NCI-H2029 treated with DMSO at 0.1 percent for 48 hours (cell line): ENCODE measurements at places on chromosomes 11 and 22.

DNA sequence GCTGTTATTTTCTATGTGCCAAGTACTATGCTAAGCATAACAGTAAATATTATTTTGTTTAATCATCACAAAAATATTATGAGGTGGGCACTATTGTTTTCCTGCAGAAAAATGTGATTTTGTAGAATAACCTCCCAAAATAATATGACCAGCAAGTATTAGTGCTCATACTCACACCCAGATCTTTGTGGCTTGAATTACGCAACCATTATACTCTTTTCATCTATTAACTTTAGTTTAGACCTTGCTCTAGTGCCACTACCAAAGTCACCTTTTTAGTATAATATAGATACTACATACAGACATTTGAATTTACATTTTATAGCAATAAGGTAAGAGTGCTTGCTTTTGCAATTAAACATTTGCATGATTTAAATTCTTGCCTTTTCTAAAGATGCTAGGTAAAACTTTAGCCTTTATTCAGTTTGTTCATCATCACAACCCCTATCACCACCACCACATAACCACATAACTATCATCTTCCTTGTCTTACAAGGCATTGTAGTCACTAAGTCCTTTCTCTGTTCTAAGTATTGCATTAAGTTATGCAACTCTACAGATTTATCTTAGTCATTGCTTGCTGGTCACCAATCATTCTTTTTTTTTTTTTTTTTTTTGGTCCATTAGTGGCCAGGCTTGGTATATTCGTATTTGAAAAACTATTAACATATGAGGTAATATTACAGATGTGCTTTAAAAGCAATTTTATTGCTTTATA, 68.4 kb downstream of the GAS2 start:
- DNase-seq: no peak

DNA sequence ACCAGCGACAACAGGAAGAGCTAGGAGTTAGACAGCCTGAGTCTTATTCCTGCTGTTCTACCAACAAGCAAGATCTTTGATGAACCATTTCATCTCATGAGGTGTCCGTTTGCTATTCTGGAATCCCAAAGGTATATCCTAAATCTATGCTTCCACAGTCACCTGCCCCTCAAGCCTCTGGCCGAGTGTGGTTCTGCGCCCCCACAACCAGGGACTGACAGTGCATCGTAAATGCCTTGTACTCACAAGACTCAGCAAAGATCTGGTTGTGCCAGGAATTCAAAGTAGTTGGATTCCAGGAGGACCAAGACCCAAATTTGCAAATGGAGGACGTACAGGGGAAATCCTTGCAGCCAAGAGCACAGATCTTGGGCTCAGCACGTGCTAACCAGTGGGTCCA, 47.5 kb upstream of the JAM3 start:
- no peak for DNase-seq

DNA sequence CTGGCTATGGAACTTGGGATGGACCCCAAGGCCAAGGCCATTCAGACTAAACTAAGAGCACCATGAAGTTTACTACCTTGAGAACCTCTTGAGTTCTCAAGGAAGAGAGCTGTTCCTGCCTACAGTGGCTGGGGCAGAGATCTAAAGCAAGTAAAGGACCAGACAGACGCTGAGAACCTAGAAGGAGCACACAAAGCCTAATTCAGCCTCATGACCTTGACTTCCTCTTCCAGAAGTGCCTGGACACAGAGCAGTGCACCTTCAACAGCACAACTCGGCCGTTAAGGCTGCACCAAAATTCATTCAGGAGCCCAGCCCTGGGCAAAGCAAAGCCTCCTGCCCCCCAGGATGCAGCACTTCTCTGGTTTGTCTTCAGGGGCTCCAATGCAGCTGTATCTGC, 82.9 kb upstream of the AKIP1 start:
- no peak for DNase-seq

GRCh38 chr11:41947392-41947791, 487.9 kb upstream of the LRRC4C start:
- DNase-seq: no peak

GRCh38 chr11:123191939-123192338, 3.1 kb downstream of the CLMP start:
- no peak for DNase-seq

DNA sequence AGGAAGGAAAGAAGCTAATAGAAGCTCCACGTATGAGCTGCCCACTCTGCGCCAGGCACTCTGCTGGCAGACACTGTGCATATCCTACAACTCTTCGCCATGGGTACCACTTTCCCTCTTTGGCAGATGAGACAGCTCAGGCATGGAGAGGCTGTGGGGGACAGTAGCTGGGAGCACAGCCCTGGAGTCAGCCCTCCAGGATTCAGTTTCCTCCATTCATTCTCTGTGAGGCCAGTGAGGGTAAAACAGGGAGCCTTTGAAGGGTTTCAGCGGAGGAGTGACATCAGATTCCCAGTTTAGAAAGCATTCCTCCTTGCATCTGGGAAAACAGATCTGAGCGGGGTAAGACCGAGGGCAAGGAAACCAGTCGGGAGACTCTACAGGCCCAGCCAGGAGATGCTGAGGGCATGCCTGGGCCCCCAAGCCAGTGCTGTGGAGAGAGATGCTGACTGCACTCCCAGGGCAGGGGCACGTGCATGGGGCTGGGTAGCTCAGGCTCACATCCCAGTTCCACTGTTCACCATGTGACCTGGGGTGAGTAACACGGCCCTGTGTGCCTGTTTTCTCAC, 58.3 kb upstream of the EMID1 start:
- DNase-seq: no peak

- DNase-seq: no peak
These were observed 839.8 kb upstream of the CNTN5 start for GRCh38 chr11:98180921-98181320.

DNA sequence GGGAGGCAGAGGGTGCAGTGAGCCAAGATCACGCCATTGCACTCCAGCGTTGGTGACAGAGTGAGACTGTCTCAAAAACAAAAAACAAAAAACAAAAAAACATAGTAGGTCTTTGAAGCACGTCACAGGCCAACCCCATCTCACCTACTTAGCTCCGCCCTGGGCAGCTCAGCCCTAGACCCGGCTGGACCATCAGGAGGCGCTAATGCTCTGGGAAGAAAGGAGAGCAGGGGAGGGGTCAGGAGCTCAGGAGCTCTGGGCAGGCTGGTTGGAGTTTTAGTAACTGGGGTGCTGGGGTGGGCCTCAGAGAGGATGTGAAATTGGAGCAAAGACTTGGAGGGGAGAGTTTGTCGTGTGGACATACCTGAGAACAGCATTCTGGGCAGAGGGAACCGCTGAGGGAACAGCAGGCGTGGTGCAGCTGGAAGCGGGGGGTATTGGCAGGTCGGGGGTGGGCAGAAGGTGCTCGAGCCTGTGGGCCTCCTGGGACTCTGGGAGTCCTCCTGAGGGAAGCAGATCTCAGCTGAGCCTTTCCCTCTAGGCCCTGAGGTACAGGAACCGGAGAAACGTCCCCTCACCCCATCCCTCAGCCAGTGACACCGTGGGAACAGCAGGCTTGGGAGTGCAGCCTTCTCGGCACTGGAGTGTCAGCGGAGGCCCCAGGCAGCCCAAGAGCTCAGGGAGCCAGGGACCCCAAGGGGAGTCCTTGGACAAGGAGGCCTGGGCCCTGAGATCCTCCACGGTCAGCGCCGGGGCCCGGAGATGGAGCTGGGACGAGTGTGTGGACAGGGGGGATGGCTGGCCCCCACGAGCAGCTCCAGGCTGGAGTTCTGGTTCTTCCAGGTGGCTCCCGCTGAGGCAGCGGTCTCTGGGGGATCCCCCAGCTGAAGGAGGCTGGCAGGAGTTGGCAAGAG, 2.2 kb upstream of the RPS6KA4 start:
- DNase-seq: no peak

- DNase-seq: no peak
These were observed 429 bp downstream of the SLC39A13 start for GRCh38 chr11:47408598-47409439.

DNA sequence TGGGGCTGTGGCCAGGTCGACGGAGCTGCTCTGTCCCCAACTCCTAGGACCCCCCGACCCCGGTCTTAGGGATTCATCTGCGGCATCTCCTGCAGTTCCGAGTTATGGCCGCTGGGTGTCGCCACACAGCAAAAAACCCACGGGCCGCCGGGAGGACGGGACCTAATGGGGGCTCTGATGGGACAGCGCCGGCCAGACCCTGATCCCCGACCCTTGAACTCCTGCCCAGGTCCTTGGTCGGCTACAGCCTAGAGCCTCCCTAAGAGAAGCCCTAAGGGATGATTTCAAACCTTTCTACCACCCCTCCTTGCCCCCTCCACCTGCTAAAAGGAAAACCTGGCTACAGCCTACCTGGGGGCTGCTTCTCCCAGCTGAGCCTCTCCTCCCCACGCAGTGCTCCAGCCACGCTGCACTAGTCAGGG, 30.8 kb upstream of the LRRC10B start:
- no peak for DNase-seq

DNA sequence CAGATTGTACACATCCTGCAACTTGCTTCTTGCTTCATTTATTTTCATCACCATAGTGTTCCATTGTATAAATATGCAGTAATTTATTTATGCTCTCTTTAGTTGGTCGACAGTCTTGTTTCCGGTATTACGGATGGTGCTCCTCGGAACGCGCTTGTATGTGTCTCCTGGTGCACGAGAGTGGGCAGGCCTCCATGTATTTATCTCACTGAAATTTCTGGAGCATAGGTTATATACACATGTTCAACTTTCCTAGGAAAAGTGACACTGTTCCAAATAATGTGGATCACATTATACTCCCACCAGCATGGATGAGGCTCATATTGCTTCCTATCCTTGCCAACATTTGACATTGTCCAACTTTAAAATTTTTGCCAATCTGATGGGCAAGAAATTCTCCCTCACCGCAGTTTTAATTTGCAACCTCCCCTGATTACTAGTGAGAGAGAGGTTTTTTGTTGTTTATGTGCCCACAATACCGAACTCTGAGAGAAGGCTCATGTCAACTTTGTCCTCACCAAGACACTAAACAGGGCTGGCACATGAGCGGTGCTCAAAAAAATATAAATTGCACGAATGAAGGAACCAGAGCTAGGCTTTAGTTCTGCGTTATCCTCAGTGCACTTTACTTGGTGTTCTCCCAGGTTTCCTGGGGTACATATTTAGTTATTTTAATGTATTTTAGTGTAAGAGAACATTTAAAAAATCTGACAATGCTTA, 3.8 kb downstream of the CSNK2A3 start:
- DNase-seq: no peak

GRCh38 chr11:95595973-95596489, 193.6 kb downstream of the FAM76B start:
- DNase-seq: no peak

- DNase-seq: no peak
These were observed 23.1 kb upstream of the GNB1L start for GRCh38 chr22:19877626-19878339.

DNA sequence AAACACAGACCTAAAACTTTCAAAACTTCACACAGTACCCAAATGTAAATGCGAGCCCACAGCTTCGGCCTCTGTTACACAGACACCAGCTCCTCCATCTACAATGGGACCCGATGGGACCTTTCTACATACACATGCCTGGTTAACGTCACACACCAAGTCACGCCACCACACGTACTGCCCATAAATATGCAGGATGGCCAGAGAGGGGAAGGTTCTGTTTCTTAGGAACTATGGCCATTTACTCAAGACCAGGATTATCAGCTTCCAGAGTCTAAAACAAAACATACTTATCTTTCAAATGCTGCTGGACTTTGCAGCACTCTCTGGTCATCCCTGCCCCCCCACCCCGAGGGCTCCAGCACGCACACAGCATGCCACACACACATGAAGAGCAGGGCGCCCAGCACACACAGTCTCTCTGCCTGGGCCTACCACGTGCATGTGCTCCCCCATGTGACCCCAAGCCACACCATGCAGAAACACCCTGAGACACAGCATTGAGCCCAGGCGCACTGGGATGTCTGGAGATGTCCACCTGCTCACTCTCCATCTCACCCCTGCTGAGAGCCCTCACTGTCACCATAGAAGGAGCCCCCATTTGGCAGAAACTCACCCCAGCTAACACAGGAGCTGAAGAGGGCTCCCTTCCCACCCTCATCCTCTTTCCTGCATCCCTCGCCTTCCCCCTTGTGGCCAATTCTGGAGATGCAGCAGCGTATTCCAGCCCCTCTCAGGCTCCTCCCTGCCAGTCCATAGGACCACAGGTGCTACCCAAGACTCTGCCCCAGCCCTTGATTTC, 61.8 kb downstream of the SLC22A12 start:
- peak; percentile 10 for DNase-seq

DNA sequence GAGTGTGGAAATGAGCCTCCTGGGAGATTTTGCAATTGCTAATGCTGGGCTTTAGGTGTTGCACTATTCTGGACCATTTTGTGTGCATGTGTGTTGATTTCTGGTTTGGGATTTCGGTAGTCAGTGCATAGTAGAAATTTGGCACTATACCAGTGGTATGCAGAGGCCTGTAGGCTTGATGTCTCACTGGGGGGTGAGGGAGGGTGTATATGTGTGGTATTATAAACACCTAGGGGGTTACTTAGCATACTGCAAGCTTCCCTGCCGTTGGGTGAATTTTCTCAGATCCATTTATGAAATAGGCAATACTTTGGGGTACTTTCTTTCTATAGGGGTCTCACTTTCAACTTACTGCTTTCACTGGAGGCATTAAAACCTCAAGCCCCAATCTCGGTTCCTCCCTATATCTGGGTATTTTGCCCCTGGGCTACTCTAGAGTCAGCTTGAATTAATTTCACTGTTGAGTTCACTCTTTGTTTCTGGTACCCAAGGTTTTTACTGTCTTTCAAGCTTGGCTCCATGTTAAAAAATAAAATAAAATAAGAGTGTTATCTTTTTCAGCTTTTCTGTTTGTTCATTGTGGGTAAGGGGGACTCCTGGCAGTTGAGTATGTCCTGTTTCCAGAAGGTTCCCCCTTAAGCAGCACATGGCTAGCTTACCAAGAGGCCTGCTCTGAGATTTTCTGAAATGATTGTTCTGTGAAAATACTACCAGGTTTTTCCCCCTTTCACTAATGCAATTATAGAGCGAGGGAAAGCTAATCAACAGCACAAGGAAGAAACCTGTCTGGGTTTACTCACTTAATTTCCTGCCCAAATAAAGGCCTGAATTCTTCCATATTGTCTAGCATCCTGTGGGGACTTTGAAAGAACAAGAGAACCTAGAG, 45.8 kb downstream of the PPFIBP2 start:
- DNase-seq: no peak

GRCh38 chr11:17865765-17866428, 131.3 kb downstream of the KCNC1 start:
- DNase-seq: no peak

DNA sequence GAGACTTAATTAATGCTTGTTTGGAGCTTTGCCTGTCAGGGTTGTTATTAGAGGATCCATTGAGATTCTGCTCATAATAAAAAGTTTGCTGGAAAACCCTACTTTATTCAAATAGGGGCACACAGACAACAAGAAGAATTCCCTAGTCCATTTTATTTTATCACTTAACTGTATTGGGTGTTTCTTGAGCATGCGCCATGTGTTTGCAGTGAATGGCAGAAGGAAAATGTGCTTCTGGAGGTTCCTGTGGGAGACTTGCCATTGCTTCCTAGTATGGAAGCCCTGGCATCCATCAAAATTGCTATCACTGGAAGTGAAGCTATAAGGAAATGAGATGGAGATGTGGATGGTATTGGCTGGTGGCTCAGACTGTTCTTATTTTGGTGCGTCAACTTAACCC, 106.6 kb upstream of the GALNT18 start:
- no peak for DNase-seq

GRCh38 chr11:12109591-12110196, 696 bp upstream of the MICAL2 start:
- no peak for DNase-seq

GRCh38 chr11:96319898-96320656, 22.9 kb downstream of the MAML2 start:
- no peak for DNase-seq

- no peak for DNase-seq
These were observed 25.4 kb downstream of the OSBPL5 start for GRCh38 chr11:3139481-3140290.

- DNase-seq: no peak
These were observed 1232.8 kb downstream of the TBC1D22A start for GRCh38 chr22:47995264-47995627.
